ENCODE measurements at places on chromosomes 16 and 17. TPM values are rescaled to one million over a fixed set of nuclear protein-coding genes. Genes with fewer than 3 reads are reported as not detected.

DNA sequence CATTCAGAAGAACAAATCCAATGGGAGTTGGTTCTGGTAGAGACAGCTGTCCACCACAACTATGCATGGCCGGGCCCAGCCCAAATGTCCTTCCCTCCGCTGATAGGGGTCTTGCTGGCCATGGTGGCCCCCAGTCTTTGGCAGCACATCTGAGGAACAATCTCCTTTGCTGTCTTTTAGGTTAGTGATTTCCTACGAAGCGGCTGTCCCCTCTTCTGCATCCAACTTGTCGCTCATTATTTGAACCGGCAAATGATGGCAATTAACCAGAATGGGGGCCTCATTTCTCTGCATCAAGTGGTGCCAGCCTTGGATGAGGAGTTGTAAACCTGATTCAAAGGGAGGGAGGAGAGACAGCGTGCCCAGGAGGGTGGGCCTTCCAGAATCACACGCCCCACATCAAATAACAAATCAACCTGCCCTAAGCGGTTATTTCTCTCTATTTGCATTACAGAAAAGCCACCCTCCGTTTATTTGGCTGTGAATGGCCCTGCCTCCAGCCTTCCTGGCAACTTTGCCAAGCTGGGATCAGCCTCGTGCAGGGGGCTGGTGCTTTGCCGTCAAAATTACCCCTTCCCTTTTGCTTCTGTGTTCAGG is 156.5 kb downstream of the RGS9 start:
- DNase-seq = no peak

MPP3 gene
- 4.4 TPM for polyA plus RNA-seq

- no peak for DNase-seq
Observed at GRCh38 chr16:56970934-56971767, 9.4 kb downstream of the CETP start.

KRTAP9-4 gene
- polyA plus RNA-seq = not detected

GRCh38 chr16:67719778-67720144 is 645 bp upstream of the GFOD2 start:
- DNase-seq = no peak

PDE6G gene
- polyA plus RNA-seq = 3.9 TPM

KRTAP1-1 gene
- polyA plus RNA-seq = not detected

- DNase-seq = no peak
Observed at GRCh38 chr17:79404136-79404911, 206.5 kb downstream of the RBFOX3 start.

GRCh38 chr16:12002447-12003006 is 26.0 kb downstream of the SNX29 start:
- no peak for DNase-seq

GRCh38 chr16:52825892-52826291 is 226.8 kb downstream of the CHD9NB start:
- DNase-seq = no peak

GRCh38 chr17:83200231-83200699 is 120.9 kb downstream of the METRNL start:
- DNase-seq = no peak

SAP30BP gene
- polyA plus RNA-seq = 72.4 TPM

GRCh38 chr17:81207610-81208581 is 14.9 kb downstream of the CEP131 start:
- DNase-seq = no peak

C17orf100 gene
- 3.0 TPM for polyA plus RNA-seq

GRCh38 chr17:5127910-5128309 is 12.1 kb downstream of the USP6 start:
- DNase-seq = no peak

All from forelimb muscle (tissue), 1 donor.